ENCODE measurements at places on chromosomes 11 and 22.

GRCh38 chr22:37848587-37849088, 581 bp upstream of the EIF3L start:
- no peak for DNase-seq

- no peak for DNase-seq
Observed at GRCh38 chr11:95727111-95727510, 62.5 kb downstream of the FAM76B start.

- DNase-seq: peak; percentile 71
Observed at GRCh38 chr11:65329944-65330403, 3.7 kb upstream of the DPF2 start.

DNA sequence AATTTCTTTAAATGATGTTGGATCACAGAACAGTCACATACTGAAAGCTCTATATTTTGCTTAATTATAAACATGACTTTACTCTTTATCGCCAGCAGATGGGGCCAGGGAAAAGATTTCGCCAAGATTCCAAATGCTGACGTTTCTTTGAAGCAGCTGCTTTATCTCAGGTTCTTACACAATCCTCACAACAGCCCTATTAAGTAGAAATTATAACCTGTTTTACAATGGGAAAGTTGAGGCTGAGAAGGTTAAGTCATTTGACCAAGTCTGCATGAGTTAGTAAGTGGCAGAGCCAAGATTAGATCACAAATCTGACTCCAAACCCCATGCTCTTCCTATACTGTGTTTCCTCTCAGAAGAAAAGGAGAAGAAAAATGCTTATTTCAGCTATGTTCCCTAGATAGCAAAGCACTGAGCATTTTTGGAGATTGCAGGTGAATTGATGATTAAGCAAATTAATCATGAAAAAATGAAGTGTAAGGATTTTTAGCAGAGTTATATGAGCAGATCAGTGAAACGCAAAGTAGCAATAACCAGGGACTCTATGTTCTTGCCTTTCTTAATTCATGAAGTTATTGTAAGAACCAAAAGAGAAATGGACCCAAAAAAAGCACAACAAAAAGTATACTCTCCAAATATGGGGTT, 79.0 kb downstream of the AASDHPPT start:
- DNase-seq: peak; percentile 5

GRCh38 chr11:103800406-103801114, 235.9 kb upstream of the DDI1 start:
- DNase-seq: no peak

DNA sequence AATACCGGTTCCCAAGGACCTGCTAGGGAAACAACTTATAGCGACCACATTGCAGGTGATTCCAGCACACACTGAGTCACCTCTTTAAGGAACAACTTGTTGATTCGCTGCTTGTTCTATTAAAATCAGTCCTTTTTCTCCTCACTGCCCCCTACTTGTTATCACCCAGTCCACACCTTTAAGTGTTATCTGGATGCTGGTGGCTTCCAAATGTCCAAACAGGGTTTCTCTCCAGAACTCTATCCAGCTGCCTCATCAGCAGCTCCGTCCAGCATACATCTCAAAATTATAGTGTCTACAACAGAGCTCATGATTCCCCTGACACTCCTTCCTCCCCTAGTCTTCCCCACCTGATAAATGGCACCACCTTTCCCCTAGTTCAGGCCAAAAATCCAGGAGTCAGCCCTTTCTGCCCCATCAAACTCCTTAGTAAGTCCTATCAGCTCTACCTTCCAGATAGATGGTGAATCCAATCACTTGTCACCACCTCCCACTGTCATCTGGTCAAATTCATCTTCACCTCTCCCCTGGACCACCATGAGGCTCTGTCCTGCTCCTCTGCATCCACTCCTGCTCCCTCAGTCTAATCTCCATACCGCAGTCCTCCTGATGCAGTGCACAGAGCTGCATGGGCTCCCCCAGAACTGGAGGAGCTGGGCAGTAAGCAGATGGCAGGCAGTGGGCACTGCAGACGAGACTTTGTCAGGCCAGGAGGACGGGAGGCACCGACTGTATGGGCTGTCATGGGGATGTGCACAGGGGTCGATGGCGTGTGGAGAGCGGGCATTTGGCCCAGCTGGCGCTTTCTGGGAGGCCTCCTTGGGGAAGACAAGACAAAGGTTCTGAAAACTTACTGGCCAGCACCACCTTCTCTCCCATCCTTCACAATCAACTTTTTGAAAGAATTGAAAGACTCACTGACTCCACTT, 19.3 kb downstream of the IL10RA start:
- no peak for DNase-seq

- DNase-seq: no peak
Observed at GRCh38 chr11:133526790-133527189, 5.5 kb downstream of the OPCML start.

DNA sequence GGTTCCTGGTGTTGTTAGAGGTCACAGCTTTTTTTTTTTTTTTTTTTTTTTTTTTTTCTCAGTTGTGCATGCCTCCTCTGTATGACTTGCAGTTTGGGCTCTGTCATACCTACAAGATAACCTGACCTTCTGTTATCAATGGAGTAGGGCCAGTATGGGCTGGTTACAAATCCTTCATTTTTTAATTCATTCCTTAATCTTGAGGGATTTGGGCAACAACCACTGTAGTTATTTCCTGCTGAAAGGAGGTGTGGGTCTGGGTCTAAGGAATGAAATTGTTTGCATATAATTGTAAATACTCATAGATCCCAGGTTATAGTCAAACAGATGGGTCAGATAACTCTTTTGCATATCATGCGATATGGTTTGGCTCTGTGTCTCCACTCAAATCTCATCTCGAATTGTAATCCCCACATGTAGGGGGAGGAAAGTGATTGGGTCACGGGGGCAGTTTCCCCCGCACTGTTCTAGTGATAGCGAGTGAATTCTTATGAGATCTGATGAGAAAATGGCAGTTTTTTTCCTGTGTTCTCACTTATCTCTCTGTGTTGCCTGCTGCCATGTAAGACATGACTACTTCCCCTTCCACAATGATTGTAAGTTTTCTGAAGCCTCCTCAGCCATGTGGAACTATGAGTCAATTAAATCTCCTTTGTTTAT, 14.1 kb upstream of the GLYAT start:
- no peak for DNase-seq

GRCh38 chr22:20267441-20268278, 458 bp downstream of the RTN4R start:
- DNase-seq: no peak

DNA sequence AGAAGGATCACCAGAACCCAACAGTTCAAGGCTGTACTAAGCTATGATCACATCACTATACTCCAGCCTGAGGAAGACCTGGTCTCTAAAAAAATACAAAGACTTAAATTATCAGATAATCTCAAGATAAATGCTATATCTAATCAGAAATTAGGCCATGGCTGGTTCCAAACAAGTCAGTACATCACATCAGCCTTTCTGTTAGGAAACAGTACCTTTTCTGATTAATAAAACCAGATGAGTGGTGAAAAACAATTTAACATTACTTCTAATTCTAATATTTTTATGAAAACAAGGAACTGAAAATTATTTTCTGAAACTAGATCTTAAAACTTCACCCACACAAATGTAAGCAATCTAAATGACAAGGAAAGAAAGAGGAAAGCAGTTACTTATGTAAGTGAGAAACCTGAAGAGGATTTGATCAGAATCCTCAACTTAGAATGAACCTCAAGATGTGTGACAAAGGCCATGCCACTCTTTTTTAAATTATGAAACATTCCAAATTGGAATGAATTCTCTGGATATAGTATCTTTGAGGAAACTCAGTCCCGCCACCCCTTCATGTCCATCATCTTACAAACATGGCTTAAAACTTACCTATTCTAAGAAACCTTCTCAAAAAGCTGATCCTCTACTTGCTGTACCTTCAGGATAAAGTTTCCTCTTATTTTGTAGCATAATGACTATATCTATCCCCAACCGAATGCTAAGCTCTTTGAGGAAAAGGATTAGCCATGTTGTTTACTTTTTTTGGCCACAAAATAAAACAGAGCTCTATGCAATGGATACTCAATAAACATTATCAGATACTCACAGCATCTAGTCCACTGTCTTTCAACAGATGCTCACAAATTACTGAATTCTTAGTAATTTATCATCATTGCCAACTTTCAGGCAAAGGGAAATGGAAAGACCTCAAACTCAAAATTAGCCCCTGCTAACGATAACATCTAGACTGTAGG, 132.0 kb downstream of the MRTFA start:
- DNase-seq: no peak

GRCh38 chr11:60985991-60986915, 14.8 kb downstream of the CD6 start:
- no peak for DNase-seq

DNA sequence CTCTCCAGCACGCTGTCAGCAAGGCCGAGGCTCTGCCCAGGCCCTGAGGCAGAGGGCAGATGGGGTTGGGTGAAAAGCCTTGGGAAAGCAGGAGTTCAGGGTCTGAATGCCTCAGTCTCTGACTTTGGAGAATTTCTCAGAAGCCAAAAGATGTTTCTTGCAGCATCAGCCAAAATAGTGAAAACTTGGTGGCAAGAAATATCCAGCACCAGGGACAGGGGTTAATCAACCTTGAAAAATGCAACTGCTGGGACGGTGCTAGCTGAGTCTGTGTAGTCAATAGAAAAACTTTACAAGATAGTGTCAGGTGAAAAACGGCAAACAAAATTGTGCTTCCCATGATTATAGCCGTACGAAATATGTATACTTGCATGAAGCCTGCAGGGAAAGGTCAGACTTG, 1.4 kb upstream of the ABCC8 start:
- DNase-seq: no peak

GRCh38 chr11:119149018-119149785, at the start of gene ABCG4:
Gene ABCG4, plus strand, starts transcription at chr11:119149052. Its CDS starts 914 bp downstream, at chr11:119149966.
- no peak for DNase-seq

GRCh38 chr11:100806296-100806695, 119.2 kb downstream of the ARHGAP42 start:
- no peak for DNase-seq

DNA sequence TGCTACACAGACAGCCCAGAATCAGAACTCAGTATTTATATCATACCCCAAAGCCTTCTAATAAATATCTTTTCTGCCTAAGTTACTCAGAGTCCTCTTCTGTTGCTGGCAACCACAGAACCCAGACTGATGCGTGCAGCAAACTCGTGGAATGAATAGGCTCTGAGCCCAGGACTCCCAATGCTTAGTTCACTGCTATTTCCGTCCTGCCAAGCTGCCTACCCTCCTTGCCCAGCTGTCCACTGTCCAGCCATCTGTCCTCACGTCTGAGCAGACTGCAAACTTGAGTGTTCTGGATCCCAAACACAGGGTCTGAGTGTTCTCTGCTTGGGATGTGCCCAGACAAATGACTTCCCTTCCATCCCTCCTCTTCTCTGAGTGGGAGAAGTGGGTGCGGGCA, 19.4 kb downstream of the PTPN5 start:
- no peak for DNase-seq

- no peak for DNase-seq
Observed at GRCh38 chr11:37525336-37525735, 927.3 kb upstream of the RAG2 start.

DNA sequence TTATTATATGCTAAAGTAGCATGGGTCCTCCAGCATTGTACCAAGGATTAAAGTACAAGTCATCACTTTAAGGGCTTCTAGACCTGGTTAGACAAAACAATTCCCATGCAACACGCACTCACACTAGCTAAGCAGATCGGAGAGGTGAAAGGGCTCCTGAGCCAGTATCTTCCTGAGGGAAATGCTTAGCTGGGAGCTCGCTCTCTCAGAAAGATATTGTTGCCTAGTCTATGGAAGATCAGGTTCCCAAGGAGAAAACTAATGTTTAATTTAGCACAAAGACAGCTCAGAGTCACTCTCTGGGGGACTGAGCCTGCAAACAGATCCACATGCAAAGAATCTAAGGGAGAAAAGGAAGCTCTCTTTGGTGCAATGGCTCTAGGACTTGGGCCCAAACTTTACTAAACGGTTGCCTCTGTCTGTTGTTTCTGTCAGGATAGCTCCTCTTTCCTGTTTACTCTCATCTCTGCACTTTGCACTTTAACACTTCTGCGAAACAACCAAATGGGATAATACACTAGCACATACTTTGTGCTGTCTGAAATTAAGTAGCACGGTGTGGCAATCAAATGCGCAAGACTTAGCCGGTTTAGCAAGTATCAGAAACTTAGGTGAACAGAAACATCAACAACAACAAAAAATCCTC, 10.7 kb downstream of the MAML2 start:
- DNase-seq: no peak

DNA sequence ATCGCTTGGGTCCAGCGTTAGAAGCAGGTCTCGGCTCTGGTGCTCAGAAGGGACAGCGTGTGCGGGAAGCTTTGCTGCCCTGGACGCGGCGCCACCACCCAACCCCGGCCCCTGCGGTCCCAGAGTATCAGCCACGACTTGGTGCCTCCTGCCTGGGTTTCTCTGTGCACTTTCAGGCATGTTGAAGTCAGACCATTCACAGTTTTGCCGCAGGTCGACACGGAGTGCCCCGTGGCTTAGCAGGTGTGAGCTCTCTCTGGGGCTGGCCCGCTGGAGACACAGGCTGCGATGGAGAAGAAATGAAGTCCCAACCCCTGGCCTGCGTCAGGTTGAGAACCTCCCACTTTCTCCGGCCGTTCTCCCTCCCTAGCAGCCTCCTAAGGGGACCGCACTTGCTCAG, 494.5 kb downstream of the BRD1 start:
- no peak for DNase-seq

DNA sequence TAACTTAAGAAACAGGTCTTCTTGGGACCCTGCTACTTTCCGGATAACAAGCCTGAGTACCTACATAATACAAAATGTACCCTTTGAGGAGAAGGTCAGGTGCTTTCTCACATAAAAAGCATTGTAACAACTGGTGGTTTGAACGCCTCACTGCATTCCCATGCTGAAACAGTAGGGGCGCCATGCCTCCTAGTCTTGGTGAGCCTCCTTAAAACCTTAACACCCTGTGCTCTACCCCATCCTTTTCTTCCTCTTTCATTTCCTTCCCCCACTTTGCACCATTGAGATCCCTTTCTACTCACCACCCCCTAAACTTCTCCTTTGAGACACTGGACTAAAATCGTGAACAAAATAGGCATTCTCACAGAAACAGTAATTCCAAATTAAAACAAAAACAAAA, 729.3 kb downstream of the NTM start:
- no peak for DNase-seq

DNA sequence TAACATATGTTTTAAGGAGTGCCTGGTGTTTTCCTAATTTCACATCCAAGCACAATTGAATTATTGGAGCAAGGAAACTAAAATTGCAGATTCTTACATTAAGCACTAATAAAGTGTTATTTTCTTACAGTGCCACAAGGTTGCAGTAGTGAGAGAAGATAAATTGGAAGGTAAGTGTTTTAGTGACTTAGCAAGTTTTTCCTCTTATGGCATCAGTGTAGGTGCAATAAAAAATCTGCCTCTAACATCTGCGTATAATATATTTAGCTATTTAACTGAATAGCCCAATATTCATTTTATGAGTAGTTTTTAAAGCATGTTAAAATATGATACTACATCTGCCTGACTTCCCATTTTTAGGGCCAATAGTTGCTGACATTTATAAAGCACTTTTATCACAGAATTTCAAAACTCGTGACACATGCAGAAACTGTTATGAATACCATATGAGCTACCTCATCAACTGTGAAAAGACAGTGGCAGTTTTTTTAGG, 19.0 kb downstream of the POLD3 start:
- DNase-seq: no peak

GRCh38 chr11:60891103-60891741, 15.2 kb downstream of the PRPF19 start:
- DNase-seq: no peak

Data from caudate nucleus (tissue), 63 donors.